EH (cell line): ENCODE measurements at places on chromosomes 4 and X.

GRCh38 chr4:52112411-52112810 is 61.3 kb downstream of the SPATA18 start:
- DNase-seq = peak; percentile 11

GRCh38 chr4:5200513-5200912 is 149.2 kb downstream of the STK32B start:
- DNase-seq = no peak

DNA sequence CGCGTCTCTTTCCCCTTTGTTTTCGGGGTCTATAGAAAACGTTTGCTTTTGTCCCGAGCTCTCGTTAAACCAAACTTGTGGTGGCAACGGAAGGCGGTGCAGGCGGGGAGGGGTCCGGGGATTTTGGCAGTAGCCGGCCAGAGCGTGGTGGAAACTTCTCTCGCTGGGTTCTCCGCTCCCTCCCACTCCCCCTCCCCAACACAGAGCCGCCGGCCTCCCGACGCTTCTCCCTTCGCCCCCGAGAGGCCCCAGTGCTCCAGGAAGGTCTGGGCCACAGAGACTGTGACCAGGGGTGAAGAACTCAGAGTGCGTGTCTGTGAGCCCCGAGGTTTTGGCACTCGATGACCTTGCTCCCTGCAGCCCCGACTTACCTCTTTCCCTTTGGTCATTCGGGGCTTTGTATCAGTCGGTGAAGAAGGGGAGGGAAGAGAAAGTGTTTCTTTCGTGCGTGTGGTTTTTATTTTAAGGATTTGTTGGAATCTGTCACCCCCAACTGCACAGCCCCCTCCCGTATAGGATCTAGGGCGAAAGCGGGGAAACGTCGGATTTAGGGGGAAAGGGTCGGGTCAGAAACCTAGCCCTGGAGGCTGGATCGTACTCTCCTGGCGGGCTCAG is 9.0 kb upstream of the BCOR start:
- no peak for DNase-seq

- DNase-seq = no peak
Measured at GRCh38 chrX:42085836-42086235, 162.5 kb upstream of the CASK start.

DNA sequence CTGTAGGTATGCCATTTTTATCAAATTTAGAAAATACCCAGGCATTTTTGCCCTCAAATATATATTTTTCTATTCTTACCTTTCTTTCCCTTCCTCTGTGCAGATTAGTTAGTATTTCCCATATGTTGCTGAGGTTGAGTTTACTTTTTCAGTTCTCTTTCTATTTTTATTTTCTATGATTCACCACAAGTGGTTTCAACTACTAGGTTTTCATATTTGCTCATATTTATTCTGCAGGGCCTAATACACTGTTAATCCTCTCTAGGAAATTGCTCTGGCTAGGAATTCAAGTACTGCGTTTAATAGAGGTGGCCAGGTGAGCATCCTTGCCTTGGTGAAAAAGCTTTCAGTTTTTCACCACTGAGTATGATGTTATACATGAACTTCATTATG is 1535.3 kb upstream of the PCDH10 start:
- DNase-seq = no peak

- no peak for DNase-seq
Measured at GRCh38 chr4:148101790-148102189, 340.4 kb downstream of the NR3C2 start.

DNA sequence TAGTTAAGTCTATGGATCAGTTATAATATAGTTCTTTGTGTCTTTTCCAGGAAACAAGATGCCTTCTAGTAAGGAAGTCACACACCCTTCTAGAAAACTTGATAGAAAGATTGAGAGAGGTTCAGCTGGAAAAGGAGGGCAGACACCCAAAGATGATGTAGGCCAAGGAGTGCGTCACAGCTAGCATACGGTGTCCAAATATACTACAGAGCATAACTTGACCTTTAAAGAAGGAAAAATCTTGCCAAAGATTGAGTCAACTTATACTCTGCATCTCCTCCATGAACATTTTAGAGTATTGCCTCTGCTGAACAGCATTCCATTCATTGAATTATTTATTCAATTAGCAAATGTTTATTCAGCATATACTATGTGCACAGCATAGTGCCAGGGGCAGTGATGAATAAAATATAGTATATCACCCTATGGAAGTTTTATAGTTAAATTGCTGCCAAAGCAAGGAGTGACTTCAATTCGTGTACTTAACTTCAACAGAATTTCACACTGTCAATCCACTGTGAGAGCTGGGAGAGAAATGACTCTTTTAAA is 51.9 kb upstream of the SLC6A14 start:
- no peak for DNase-seq

DNA sequence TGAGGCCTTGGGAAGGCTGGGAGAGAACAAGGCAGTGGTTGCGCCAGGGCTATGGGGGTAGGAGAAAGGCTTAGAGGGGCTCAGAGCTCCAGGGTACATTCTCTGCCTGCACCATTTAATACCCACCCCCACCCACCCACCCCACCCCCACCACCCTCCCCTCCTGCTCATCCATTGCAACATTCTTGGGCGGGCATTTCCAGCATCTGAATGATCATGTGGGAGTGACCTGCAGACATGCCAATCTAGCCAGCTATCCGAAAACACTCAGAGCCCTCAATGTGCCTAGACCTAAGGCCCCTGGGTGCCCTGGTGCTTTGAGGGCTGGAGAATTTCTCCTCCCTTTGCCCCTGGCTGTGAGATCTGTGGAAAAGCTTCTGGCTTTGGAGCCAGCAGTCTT is 3.1 kb downstream of the SLC34A2 start:
- DNase-seq = no peak

DNA sequence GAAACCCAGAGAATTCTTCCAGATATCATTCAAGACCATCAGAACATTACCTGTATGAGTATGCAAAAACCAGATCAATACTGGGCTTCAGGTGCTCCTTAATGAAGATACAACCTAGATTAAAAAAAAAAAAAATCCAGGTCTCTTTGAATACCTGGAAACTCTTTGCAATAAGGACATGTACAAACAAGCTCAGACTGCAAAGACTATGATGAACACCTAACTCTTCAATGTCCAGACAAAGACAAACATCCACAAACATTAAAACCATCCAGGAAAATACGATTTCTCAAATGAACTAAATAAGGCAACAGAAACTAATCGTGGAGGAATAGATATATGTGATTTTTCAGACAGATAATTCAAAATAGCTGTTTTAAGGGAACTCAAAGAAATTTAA is 38.7 kb downstream of the NLRP2B start:
- no peak for DNase-seq

DNA sequence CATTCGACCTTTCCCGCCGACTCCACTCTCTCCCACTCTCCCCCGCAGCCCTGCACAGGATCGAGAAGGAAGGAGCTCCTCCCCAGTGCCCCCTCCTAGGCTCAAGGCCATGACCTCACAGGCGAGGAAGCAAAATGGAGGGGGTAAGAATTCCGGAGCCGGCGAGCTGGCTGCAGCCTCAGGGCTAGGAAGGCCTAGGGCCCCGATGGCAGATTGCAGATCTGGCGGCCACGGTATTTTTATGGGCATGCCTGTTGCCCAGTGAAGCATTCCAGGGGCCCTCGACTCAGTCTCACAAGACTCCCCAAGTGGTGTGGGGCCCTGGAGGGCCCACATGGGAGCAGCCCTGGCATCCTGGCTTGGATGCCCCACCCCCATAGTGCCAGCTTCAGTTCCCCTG is 942 bp upstream of the L1CAM start:
- DNase-seq = peak; percentile 65

- no peak for DNase-seq
Measured at GRCh38 chr4:168293386-168293975, 25.1 kb downstream of the DDX60 start.

DNA sequence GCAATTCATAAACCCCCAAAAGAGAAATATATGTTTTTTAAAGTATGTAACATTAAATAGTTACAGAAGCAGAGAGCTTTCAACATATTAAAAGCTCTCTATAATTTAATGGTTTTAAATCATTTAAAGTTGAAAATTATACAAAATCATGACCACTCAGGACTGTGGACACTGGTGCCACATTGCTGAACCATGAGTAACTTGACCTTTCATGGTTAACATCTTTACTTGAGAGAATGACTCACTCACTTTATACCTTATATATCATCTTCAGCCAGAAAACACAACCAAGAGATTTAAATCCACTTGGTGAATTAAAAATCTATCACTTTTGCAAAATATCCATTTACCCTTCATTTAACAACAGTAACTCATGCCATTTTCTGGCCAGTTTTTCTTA is 584.3 kb upstream of the SMIM31 start:
- no peak for DNase-seq

DNA sequence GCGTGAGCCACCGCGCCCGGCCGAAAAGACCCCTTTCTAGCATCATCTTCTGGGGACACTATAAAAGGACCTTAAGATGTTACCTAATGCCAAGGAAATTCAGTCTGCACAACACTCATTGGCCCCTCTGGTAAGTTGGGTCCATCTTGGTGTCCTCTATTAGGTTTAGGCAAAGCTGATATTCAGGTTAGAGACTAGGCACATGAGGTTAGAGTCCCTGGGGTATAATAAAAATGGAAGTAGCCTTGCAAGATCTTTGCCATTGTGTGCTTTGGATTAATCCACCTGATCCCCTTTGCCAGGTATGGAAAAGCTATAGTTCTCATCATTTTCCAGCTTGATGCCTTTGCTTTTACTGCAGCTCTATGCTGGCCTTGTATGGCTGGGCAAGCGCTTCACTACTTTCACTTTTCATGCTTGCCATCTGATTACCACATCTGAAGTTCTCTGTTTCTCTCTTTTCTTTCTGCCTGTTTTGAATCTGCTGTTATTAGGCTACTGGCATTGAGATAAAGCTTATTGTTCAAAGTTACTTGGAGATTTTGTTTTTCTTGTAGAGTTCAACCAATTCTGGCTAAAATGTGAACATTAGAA is 5.4 kb upstream of the ADH4 start:
- no peak for DNase-seq

- peak; percentile 26 for DNase-seq
Measured at GRCh38 chr4:77797239-77797638, 21.9 kb downstream of the CNOT6L start.

DNA sequence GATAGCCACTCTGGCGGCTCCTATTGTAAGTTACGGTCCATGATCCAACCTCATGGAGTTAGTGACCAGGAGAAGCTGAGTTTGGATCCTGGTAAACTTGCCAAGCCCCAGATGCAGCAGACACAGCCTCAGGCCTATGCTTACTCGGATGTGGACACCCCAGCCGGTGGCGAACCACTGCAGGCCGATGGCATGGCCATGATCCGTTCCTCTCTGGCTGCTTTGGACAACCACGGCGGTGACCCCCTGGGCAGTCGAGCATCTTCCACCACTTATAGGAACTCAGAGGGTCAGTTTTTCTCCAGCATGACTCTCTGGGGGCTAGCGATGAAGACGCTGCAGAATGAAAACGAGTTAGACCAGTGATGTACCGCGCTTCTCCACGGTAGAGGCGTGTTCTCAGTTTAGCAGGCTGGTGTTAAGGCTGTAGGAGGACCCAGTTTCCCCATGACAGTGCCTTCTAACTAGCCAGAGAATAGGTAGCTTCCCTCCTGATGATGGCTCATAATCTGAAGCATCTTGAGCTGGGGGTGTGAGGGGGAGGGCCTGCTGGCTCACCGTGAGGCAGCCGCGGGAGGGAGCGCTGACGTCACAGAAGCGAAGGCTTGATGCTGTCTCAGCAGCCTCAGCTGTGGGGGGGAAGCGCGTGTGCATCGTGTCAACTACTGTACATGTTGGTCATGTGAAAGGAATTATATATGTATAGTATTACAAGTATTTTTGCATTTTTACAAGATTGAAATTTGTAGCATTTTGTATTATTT is 31.1 kb downstream of the ZBTB49 start:
- DNase-seq = no peak

GRCh38 chr4:4424499-4425115 is 37.7 kb downstream of the NSG1 start:
- DNase-seq = no peak

GRCh38 chr4:170769862-170770261 is 680.1 kb upstream of the AADAT start:
- no peak for DNase-seq

- DNase-seq = no peak
Measured at GRCh38 chrX:153642655-153643430, 4.2 kb upstream of the DUSP9 start.

GRCh38 chr4:985123-985830 is 1.6 kb upstream of the IDUA start:
- peak; percentile 67 for DNase-seq

DNA sequence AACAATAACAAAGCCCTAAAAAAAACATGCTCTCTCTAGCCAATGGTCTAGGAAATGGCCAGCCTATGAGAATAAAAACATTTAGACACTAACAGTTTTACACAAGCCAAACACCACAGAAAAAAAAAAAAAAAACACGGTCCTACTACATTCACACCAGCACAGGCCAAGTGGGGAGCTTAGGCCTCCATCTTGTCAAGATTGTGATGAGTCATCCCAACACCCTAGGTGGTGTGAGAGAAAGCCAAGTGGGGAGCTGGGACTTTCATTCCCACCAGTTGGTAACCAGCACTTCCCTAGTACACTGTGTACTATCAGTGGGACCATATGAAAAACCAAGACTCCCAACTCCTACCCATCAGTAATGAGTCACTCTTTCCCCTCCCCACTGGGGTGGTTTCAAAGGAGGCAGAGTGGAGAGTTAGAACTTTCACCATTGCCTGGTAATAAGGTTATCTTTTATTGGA is 95.6 kb downstream of the ADAMTS3 start:
- DNase-seq = no peak

DNA sequence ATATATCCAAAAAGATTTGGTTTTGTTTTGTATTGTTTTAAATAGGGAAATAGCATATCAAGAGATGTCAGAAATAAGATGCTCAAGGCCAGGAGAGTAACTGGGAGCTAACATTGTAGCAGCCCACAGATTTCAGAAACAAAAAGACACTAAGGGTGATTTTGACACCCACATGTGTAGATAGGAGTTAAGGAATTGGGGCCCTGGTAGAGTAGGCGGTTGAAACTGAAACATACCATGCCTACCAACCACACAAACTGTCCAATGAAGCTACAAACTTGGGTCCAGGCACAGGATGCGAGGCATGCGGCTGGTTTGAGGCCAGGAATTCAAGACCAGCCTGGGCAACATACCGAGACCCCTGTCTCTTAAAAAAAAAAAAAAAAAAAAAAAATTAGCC is 6.3 kb upstream of the HSPA4L start:
- DNase-seq = no peak
